ENCODE measurements at places on chromosomes 7 and 10.

DNA sequence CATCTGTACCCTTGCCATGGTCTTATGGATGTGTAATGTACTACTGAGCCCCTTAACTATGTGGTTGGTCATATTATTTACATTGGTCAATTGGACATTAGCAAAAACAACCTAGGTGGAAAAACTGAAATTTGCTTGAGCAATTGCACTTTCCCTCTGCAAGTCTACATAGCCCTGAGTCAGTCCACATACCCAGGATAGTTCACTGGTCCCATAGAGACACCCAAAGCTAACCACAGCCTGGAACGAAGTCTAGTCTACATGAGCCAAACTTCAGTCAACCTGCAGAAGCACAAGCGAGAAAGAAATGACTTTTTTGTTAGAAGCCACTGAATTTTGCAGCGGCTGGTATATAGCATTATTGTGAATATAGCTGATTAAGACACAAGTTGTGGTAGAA, 37.6 kb upstream of the COL1A2 start:
- no peak for DNase-seq

DNA sequence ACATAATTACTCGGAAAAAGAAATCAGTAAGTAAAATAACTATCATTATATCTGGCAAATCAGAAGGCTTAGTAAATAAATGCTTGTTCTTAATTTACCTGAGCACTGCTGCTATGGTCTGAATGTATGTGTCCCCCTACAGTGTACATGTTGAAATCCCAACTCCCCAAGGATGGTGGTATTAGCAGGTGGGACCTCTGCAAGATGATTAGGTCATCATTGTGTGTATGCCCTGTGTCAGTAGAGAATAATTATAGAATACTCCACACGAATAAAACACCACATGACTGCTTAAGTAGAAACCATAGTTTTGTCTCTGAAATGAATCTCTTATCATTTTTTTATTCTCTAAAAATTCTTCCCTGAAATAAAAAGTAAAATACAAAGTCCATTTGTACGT, 101.6 kb downstream of the RNF133 start:
- no peak for DNase-seq

GRCh38 chr10:23158370-23158769, 33.7 kb upstream of the PTF1A start:
- peak; percentile 54 for DNase-seq

GRCh38 chr10:18368273-18368672, 228.0 kb downstream of the CACNB2 start:
- no peak for DNase-seq

DNA sequence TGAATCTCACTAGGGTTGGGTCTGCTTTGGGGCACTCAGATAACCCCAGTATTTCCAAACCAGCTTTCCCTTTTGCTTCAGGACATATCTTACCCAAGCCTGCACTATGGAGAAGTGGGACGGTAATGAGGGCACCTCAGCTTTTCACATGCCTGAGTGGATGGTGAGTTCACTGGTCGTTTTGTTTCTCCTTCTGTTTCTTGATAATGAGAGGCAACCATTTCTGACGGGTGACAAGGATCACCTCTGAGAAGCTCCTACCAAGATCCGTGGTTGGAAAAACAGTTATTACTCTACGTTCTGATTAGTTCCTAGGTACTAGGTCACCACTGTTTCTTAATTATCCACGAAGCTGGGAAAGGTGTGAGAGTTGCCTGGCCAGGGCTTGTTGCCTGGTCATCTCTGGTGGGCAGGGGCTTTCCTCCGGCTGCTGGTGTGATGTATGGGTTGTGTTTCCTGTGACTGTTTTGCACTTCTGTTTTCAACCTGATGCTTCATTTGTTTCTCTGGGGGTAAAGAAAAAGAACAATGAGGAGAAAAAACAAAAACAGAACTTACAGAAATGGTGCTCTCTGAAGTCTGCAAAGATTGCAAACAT, 65.7 kb upstream of the STRIP2 start:
- DNase-seq: peak; percentile 12

- DNase-seq: peak; percentile 17
Measured at GRCh38 chr7:114048386-114049235, 129.8 kb upstream of the PPP1R3A start.

- no peak for DNase-seq
Measured at GRCh38 chr10:44974082-44974627, 4.5 kb downstream of the DEPP1 start.

- no peak for DNase-seq
Measured at GRCh38 chr7:120550494-120551048, 277.6 kb downstream of the KCND2 start.

DNA sequence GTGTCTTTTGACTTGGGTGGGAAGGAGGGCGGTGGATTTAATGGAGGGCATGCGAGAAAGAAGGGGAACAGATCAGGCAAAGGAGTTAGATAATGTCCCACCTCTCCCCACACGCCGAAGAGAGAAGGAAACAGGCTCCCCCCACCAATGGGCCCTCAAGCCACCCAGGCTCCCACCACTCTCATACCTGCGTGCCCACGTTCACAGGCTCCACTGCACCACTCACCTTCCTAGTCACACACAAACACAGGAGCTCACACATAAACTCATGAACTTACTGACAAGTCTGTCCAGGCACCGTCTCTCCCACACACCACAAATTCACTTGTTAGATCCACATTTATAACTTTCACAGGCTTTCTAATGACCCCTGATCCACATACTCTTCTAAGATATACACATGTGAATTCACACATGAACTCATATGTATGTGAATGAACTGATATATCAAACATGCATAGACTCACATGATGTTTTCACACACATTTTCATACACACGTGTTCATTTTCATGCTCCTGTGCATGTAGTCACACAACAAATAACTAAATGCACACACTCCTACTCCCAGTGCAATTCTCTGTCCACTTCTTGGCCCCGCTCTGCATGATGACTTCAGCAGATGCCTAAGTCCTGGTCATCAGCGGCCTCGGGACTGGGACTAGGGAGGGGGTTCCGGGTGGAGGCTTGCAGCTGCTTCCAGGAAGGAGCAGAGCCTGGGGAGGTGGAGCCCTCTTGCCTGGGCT, 1.5 kb downstream of the LZTS2 start:
- DNase-seq: no peak

DNA sequence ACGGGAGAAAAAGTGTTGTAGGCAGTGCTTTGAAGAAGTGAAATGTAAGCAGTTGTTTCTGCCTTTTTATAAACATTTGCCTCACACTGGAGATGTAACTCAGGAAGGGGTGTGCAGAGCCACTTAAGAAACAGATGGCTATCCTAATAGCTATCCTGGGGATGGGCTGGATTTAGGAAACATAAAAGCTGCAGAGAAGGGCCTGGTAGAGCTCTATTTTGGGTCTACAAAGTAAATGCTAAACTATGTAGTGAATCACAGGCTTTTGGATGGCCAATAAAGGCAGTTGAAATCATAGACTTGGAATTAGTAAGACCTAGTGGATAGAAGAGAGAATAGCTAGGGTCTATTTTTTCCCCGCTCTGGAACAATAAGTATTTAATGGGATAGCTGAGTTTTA, 79.9 kb upstream of the AGR3 start:
- DNase-seq: no peak
